Stimulated activated naive CD4-positive, alpha-beta T cell treated with Interleukin-2 at 50 U/mL for 16 hours (primary cell): ENCODE measurements at places on chromosomes 12 and 14.
A peak's percentile ranks its signal among the peaks of the same experiment; 100 is the strongest.

DNA sequence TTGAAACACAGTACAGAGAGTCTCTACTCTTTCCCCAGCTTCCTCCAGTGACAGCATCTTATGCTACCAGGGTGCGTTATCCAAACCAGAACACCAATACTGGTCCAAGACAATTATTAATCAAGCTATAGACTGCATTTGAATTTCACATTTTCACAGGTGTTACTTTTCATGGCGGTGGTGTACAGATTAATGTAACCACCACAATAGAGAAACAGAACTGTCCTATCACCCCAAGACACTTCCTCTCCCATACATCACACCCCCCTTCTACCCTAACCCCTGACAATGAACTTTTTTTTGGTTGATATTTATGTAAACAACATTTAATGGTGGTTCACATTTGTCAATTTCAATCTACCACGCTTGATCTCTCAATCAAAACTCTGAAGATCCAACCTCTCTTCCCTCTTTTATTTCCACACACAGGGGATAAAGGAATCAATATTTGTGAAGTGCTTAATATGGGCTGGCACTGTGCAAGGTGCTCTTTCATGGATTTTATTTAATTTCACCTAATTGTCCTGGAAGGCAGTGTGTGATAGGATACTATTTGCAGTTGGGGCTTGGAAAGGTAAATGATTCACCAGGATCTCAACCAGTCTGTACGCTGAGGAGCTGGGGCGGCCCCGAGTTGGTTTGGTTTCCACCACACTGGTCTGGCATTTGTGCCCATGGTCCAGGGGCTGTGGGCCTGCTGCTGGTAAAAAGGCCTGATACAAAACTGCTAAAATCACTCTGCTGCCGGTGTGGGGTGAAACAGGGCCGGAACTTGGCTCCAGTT lies 54.6 kb upstream of the DICER1 start:
- no peak for DNase-seq

GRCh38 chr14:52939427-52939826 lies 11.4 kb downstream of the FERMT2 start:
- DNase-seq: no peak

- no peak for DNase-seq
Observed at GRCh38 chr14:55921511-55921910, 196.7 kb upstream of the PELI2 start.

DNA sequence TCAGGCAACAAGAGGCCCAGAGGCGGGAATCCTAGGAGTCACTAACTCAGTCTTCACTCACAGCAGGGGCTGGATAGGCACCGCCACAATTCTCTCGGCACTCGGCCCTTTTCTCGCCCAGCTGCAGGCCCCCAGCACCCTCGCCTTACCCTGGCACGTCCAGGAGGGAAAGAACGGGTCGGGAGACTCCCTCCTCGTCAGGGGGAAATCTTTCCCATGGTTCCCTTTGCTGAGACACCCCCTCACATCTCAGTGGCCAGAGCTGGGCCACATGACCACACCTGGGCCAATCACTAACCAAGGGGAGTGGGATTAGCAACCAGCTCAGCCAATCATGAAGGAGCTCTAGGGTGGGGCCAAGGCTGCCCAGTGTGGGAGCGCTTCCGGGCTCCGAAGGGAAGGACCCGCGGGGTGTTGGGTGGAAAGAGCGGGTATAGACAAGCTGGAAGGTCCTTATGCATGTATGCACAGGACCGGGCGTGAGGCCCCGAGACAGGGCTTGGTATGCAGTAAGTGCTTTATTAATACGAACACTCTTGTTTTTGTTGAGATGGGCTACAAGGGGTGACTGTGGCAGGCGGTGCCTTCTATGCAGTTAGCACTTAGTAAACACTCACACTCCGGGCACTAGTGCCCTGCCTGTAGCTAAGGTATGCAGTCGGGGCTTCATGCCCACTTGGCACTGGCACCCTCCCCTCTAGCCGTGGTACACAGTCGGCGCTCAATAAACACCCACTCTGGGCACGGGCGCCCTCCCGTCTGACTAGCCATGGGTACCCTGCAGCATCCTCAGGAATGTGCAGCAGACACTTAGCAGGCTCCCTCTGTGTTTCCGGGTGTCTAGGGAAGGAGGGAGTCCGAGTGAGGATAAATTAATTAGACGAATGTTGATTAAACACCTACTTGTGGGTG lies 40.3 kb downstream of the ADGRD1 start:
- DNase-seq: no peak

- no peak for DNase-seq
Observed at GRCh38 chr12:92421701-92422100, 276.1 kb upstream of the BTG1 start.

GRCh38 chr12:89350630-89351488 lies 1.4 kb downstream of the DUSP6 start:
- DNase-seq: peak; percentile 17

DNA sequence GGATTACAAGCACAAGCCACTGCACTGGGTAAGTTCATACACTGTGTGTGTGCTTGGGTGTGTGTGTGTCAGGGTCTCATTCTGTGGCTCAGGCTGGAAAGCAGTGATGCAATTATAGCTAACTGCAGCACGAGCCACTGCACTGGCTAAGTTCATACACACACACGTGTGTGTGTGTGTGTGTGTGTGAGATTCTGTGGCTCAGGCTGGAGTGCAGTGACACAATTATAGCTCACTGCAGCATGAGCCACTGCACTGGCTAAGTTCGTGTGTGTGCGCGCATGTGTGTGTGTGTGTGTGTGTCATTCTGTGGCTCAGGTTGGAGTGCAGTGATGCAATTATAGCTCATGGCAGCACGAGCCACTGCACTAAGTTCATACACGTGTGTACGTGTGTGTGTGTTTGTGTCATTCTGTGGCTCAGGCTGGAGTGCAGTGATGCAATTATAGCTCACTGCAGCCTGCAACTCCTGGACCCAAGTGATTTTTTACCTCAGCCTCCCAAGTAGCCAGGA lies 85.4 kb downstream of the HECTD1 start:
- no peak for DNase-seq

GRCh38 chr14:64110802-64111201 lies 183.4 kb downstream of the ESR2 start:
- no peak for DNase-seq

- DNase-seq: no peak
Observed at GRCh38 chr12:16323638-16324037, 23.8 kb upstream of the MGST1 start.

DNA sequence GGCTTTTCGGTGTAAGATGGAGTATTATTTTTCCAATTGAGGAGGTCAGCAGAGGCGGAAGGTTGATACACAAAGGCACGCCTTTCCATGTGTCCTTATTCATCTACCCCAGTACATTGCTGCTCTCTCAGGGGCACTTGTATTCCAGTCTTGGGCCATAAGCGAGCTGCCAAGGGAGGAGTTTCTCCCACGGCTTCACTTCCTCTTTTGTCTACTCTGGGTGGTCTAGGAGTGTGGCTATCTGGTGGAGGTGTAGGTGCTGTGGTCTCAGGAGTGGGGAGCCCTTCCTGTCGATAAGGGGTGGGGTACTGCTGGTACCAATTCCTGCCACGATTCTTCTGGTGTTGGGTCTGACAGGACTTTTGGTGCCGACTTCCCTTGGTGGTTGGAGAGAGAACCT lies 73.4 kb downstream of the GAS2L3 start:
- DNase-seq: no peak

GRCh38 chr12:126784328-126784921 lies 1482.5 kb upstream of the TMEM132C start:
- no peak for DNase-seq

- peak; percentile 90 for DNase-seq
Observed at GRCh38 chr14:102304611-102305506, at the start of gene MOK. MOK (minus strand) TSS chr14:102305164; CDS start chr14:102304968, 196 bp downstream.

DNA sequence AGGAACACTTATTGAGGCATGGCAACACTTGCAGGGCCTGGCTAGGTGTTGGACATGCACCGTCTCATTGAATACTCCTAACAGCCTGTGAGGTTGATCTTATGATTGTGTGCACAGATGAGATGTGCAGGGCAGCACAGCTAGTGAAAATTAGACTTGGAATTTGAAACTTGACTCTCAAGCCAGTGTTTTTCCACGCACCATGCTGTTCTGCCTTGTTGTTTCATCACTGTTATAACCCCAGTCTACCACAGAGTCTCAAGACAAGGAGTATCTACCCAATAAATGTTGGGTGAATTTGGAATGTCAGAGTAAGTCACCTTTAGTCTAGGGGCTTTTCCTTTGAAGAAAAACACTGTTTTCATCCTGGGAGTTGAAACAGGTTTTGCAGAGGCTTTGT lies 55.8 kb upstream of the LRIG3 start:
- DNase-seq: no peak

DNA sequence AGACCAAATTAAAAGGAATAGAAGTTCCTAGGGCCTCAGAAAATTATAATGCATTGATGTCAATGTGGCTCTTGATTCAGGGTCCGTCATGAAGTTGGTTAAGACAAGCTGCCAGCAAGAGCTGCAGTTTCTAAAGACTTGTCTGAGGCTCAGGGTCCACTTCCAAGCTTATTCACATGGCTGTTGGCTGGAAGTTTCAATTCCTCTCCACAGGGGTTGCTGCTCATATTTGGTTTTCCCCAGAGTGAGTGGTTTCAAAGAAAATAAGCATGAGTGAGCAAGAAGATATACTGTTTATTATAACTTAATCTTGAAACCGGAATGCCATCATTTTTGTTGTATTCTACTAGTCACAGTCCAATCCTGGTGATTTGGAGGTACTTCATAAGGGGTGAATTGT lies 1247.4 kb downstream of the LRFN5 start:
- DNase-seq: no peak

DNA sequence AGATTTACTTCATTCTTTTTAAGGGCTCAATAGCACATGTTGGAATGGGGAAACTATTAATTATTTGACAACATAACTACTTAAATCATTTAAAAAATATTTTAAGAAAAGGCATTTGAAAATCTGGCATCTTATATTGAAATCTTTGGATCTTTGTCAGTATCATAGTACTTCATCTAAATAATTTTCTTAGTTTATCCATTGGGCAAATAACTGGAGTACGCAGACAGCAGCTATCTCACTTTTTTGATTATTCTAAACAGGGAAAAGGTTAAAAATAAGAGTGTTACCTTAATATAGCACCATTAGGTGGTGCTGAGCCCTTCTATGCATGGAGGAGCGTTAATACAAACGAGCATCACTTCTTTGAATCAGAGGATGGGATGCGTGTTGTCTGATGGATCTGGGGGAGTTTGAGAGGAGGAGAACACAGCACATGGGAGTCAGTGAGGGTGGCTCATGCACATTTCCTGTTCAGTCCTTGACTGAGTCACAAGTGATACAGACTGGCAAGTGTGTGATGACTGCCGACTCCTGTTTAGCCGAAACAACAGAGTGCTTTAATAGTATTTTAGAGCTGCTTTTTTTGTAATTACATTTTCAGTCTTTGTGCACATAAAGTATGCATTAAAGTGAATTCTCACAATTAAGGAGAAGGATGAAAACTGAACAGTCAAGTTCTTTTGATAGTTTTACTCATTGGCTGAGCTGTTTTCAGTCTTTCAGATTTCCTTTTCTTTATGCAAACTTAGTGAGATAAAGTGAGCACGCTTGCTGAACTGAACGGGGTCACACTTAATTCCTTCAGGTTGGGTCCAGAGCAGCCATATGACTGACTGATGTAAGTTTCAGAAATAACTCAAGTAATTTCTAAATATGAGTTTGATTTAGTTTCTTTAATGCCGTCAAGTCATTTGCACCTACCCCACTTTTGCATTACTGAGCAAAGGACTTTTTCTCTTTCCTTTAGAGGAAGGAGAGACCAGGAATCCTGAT lies 92.7 kb downstream of the DIP2B start:
- DNase-seq: peak; percentile 53

- peak; percentile 69 for DNase-seq
Observed at GRCh38 chr12:118055144-118055557, 5.8 kb downstream of the WSB2 start.

GRCh38 chr12:75478116-75478794 lies 2.3 kb upstream of the GLIPR1 start:
- DNase-seq: peak; percentile 25

DNA sequence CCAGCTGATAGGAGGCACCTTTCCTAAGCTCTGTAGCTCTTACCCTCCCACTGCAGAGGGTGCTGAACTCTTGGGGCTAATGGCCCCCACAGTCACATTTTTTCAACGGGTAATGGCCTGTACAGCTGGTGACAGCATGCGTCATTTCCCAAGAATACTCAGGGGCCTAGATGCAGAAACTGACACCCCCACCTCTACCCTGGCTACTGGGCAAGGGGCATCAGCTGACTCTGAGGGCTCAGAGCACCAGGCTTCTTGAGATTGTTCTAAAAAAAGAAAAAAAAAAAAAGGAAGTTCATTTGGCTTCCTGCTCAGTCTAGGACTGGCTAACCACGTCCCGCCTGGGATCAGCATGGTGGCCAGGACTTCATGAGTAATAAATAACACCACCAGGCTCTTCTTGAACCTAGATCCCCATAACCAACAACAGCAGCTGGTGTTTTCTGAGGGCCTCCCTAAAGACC lies 35.2 kb downstream of the ZFP36L1 start:
- no peak for DNase-seq

- DNase-seq: no peak
Observed at GRCh38 chr12:2341871-2342270, 289.1 kb downstream of the CACNA1C start.

DNA sequence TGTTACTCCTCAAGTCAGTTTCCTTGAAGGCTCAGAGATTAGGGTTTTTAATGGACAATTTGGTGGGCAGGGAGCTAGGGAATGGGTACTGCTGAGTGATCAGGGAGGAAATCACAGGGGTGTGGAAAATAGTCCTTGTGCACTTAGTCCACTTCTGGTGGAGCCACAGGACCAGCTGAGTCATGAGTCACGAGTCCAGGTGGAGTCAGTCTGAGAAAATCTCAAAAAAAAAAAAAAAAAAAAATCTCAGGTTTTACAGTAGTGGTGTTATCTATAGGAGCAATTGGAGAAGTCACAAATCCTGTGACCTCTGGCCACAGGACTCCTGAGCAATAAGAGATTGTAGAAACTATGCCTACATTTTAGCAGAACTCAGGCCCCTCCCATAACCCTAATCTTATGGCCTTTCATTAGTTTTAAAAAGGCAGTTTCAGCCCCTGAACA lies 28.2 kb upstream of the AMN1 start:
- no peak for DNase-seq
